ENCODE measurements at places on chromosomes 6 and 20.

DNA sequence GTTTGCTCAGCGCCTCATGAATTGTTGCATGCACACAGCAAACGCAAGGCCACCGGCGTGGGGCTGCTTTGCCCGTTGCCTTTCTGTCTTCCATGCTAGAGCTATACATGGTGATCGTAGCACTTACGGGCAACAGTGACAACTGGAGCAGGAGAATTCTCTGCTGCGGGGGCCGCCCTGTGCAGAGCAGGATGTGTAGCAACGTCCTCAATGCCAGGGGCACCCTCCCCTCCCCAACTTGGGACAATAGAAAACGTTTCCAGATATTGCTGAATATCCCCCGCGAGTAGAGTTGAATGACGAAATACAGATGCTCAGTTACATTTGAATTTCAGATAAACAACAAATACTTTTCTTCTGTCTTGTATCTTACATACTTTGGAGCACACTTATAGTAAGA, 198.7 kb downstream of the TFAP2C start:
- DNase-seq: no peak

GRCh38 chr6:43378631-43379030, 9.2 kb upstream of the ZNF318 start:
- no peak for DNase-seq

- DNase-seq: no peak
Observed at GRCh38 chr6:11810039-11810541, 31.5 kb upstream of the ADTRP start.

- DNase-seq: no peak
Observed at GRCh38 chr20:59412875-59413284, 112.5 kb downstream of the EDN3 start.
